NCI-H2227 treated with DMSO at 0.1 percent for 48 hours (cell line): ENCODE measurements at places on chromosomes 3 and 15.
A peak's percentile ranks its signal among the peaks of the same experiment; 100 is the strongest.

- DNase-seq = no peak
These were observed 461.9 kb downstream of the FOXP1 start for GRCh38 chr3:71121429-71122167.

DNA sequence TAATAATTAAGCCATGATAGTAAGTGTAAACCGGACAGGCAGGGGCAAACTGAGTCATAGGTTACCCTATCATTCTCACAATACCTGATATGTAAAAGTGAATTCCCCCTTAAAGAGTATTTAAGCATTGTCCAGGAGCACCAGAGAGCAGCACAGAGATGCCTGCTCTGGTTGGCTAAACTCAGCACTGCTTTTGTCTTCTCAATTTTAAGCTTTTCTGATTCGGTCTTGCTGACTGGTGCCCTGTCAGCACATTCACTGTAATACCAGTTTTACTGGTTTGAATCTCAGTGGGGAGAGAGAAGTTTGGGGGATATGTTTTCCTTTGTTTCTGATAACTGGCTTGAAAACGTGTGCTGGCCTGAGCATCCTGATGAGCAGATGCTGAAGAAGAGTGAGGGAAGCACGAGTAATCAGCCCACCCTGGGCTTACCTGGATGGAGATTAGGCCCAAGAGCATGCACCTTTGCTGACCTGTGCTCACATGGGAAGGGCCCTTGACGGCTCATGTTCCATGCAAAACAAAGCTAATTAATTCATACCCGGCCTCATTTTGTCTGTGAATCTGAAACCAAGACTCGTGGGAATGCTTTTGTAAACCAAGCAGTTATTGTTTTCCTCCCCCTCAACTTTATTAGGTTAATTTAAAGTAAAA is 208.5 kb upstream of the MRPL3 start:
- DNase-seq = no peak

GRCh38 chr3:13539292-13539638 is 9.7 kb upstream of the FBLN2 start:
- DNase-seq = no peak

DNA sequence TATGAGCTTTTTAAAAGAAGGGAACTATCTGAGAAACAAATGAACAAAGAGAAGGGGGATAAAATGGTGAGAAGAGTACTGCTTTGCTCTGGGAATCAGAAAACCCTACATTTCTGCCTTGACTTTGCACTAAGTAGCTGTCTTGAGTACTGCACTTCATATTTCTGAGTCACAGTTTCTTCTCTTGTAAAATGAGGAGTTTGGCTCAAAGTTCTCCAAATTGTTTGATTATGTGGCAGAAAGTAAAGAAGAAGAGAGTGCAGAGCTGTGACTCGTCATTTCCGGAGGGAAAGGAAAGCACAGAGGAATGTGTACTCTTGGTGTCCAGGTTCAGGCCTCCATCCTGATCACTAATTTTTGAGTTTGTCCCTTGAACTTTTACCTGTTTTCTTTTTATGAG is 54.7 kb downstream of the TP63 start:
- DNase-seq = no peak

DNA sequence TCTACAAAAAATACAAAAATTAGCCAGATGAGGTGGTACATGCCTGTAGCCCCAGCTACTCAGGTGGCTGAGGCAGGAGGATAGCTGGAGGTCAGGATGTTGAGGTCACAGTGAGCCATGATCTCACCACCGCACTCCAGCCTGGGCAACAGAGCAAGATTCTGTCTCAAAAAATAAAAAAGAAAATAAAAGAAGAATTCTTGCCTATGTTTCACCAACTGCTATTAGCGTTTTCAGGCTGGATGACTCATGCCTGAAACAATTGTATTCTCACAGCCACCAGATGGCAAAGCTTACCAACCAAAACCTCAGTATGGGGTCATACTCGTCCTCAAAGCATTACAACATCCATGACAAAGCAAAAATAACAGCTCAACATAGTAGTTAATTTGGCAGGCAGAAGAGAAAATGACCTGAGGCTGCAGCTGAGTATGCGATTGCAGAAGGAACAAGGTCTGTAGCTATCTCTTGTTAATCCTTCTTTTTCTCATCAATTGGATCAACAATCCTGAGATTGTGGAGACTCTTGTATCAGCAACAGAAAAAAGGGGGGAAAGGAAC is 52.2 kb downstream of the TP53BP1 start:
- peak; percentile 60 for DNase-seq

GRCh38 chr3:133747373-133747772 is 1.2 kb downstream of the TF start:
- DNase-seq = no peak
